Stimulated activated CD4-positive, alpha-beta T cell treated with anti-CD3 and anti-CD28 coated beads, Interleukin-2, amount 100 ng/mL, for 48 hours (primary cell): ENCODE measurements at places on chromosomes 1 and 21.
A peak's percentile ranks its signal among the peaks of the same experiment; 100 is the strongest.

DNA sequence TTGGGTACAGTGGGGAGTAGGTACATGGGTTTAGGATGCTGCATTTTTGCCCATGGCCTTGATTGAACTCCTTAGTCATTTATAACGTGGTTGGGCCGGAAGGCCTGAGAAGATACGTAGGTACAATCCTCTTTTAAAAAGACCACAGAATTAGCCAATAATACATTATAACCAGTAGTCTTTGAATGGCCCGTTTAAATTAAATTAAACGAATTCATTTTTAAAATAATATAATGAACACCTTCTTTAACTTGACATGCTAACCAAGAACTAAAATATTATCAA lies 20.1 kb upstream of the ADAR start:
- DNase-seq = no peak

DNA sequence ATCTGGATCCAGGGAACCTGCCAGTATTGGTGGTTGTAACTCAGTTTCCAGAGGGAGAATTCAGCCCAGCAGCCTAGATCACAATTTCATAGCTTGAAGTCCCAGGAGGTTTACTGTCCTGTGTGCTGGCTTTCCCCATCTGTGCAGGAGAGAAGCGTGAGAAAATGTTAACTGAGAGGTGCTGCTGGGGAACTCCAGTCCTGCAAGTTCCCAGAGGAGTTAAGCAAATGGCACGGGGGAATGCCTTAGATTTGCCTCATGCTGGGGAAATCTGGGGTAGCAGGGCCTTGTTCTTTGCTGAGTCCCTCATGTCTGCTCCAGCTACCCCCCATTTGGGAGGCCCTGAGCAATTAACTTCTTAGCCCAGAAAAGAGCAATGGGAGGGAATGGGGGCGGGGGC lies 25.1 kb upstream of the SLAMF6 start:
- no peak for DNase-seq

GRCh38 chr1:61486783-61487536 lies 238.0 kb downstream of the TM2D1 start:
- no peak for DNase-seq

DNA sequence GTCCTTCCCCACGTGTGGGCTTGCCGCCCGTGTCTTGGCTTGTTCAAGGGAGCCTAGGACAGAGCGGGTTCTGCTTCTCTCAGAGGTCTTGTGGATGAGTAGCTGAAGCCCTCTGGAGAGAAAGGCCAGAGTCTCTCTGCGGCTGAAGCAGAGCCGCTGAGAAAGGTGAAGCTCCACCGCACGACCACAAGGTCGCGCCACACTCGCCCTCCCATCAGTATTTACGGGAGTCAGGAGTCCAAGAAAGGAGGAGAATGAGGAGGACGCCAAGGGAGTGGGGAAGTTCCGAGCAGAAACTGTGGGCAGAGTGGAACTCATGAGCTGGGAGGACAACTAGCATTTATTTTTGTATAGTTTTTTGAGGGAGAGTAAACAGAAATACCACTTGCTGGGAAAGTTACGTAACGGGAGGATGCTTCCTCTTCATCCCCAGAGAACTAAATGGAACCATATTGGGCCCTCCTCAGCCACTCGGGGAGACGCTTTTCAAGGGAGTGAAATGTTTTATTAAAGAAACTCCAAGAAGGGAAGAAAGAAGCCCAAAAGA lies 51.6 kb upstream of the HAO2 start:
- no peak for DNase-seq

DNA sequence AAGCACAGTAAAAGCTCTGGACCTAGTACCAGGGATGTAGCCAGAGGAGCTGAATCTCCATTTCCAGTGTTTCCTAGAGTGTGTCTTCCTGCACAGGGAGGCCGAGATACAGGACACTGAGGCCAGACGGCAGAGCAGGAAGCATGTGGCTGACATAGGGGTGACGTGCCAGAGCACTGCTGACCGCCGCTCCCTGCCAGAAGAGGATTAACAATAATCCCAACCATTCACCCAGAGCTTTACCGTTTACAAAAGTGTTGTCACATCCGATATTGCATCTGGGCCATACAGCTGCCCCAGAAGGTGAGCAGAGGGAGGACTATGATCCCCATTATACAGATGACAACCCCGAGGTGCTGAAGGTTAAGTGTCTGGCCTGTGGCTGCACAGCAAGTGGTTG lies 5.8 kb upstream of the CLDN19 start:
- no peak for DNase-seq

DNA sequence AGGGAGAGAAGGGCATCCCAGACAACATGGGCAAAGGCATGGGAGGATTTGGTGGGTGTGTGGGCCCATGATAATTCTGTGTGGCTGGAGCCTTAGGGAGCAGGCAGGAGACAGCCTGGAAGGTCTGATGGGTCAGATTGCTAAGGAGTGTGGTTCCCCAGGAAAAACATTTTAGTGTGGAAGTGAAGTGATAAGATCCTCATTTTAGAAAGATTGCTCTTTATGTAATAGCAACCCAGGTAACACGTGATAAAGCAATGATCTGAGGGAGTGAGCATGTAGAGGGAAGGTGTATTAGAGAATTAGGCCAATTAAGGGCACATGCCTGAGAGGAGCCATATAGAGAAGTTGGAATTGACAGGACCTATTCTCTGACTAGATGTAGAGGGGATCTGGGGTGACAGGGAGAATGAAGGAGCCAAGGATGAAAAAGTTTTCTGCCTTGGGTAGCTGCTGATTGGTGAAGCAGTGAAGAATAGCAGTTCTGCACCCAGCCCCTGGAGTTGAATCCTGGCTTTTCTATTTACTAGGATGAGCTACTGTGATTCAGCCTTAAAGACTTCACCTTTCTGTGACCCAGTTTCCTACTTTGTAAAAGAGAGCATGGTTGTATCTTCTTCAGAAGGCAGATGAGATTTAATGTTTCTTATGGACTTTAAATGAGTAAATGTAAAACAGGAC lies 18.7 kb upstream of the SLAMF6 start:
- DNase-seq = no peak

DNA sequence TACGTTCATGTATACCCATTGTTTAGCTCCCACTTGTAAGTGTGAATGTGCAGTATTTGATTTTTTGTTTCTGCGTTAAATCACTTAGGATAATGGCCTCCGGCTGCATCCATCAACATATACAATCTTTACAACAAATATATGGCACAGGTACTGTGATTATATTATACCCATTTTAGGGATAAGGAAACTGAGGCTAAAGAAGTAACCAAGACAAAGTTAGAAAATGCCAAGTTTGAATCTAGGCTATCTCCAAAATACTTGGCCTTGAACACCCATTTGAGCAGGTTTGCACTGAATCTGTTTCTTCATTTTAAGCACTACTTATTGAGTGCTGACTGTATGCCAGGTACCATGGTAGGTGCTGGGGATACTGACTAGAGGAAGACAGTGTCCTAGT lies 149.6 kb downstream of the PBX1 start:
- no peak for DNase-seq

GRCh38 chr21:31234936-31235335 lies 109.1 kb downstream of the TIAM1 start:
- DNase-seq = no peak

DNA sequence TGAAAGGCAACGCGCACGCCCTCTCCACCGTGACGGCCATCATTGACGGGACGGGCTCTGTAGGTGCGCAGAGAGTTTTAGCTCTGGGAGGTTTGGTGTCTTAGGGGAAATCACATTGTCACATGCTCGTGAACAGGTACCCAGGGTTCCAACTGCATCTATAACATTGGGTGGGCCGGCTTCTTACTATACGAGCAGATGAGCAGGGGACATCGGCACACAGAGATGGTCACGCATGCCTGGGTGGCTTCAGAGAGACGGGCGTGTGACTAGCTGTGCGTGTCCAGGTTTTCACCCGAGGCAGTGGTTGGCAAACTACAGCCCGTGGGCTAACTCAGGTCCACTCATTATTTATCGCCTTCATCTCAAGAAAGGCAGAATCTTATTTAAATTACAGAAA lies 54.7 kb downstream of the SLC37A1 start:
- no peak for DNase-seq

DNA sequence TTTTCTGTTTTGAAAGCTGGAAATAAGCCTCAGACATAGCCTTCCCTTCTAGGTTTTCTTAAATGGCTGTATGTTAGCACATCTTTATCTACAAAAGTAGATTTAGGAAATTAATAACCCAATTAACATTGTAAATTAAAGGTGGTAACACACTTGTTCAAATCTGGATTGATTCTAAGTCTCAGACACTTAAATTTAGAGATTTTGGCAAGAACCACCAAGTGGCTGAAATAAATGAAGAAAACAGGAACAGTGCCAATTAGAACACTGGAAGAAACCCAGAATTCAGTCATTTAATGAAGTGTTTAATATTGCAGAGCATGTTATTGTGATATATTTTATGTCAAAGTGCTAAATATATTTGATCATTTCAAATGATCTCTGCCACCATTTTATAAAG lies 628.2 kb downstream of the USP25 start:
- no peak for DNase-seq

GRCh38 chr1:231162297-231162969 lies 575 bp downstream of the TRIM67 start:
- DNase-seq = peak; percentile 24

- DNase-seq = no peak
Measured at GRCh38 chr1:32538887-32539583, at the start of gene ZBTB8A. ZBTB8A (plus strand) TSS chr1:32539427; CDS start chr1:32592932, 53,505 bp downstream.

DNA sequence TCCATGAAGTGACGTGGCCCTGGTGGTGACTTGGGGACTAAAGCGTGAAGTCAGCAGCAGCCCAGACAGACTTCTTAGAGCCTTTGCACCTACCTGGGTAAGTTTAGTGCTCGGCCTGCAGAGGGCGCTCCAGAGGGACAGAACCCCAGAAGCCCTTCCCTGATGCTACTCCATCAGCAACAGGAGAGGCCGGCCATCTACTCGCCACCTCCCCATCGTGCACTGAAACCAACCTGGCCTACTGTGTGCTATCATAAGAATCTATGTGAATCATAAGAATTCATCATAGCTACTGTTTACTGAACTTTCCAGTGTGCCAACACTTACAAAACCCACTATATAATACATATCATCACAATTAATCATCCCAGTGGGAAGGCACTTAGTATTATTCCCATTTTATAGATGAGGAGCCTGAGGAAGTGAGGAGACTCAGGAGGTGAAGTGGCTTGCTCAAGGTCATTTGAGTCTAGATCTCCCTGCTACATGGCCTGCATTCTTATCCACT lies 7.9 kb upstream of the EDN2 start:
- DNase-seq = peak; percentile 62

DNA sequence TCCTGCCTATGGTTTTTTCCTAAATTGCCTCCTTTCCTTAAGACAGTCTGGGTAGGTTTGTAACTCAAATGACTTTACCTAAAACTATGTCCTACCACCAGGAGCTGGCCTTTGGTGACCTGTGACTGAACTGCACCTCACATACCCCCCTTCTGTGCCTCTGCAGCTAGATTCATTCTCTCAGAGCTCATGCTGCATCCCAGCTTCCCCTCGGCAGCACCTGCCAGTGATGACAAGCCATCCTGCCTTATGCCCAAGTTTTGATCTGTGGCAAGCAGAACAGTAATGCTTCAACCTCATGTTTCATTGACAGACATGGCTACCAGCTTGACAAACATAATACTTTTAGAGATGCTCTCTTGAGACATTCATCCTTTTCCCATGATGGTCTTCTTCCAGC lies 141.9 kb downstream of the TSEN15 start:
- DNase-seq = no peak

GRCh38 chr1:234276151-234276788 lies 97.0 kb upstream of the COA6 start:
- no peak for DNase-seq

- no peak for DNase-seq
Measured at GRCh38 chr1:184622136-184622823, 132.4 kb downstream of the EDEM3 start.

DNA sequence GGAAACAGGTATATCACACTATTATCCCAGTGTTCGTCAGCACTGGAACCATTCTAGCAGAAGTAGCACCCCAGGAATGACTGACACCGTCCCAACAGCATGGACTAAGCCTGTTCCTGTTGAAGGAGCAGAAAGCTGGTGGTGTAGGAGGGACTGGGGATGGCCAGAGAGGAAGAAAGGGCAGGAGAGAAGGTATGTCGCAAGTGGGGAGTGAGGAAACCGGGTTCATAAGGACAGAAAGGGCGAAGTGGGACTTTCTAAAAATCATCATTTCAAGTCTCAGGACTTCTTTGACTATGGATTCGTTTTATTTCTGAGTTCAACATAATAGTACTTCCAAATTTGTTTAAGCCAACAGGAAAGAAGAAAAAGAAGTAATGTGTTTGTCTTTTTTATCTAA lies 19.7 kb upstream of the MX1 start:
- no peak for DNase-seq

- no peak for DNase-seq
Measured at GRCh38 chr1:67142931-67143330, 8.2 kb upstream of the C1orf141 start.

- peak; percentile 48 for DNase-seq
Measured at GRCh38 chr1:67214420-67215174, 48.3 kb downstream of the IL23R start.

DNA sequence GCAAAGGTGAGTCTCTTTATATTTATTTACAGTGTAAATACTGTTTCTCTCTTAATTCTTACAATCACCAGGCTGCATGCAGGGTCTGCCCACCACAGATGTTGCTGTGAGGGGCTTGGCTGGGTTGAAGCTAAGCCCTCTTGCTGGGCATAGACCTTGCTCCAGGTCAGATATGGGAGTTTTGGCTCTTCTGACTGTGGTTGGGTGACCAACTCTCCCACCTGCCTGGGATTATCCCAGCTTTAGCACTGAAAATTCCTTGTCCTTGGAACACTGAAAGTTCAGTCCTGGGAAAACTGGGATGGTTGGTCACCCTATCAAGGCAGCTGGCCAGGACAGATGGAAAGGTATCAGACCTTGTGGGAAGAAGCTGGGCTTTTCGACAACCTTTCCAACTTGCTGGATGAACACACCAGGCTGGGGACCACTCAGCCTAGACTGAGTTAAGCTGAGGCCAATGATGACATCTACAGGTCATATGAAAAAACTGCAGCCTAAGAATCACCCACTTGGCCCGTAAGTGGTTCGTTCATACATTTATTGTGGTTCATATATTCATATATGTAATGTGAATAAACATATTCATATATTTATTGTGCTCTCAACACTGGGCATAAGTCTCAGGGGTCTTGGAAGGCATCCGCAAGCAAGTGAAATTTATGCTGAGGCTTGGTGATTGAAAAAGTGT lies 26.6 kb upstream of the HPDL start:
- peak; percentile 19 for DNase-seq

- no peak for DNase-seq
Measured at GRCh38 chr1:1183833-1184775, 10.4 kb downstream of the TTLL10 start.

- peak; percentile 23 for DNase-seq
Measured at GRCh38 chr1:234125283-234125682, 220.8 kb downstream of the SLC35F3 start.

DNA sequence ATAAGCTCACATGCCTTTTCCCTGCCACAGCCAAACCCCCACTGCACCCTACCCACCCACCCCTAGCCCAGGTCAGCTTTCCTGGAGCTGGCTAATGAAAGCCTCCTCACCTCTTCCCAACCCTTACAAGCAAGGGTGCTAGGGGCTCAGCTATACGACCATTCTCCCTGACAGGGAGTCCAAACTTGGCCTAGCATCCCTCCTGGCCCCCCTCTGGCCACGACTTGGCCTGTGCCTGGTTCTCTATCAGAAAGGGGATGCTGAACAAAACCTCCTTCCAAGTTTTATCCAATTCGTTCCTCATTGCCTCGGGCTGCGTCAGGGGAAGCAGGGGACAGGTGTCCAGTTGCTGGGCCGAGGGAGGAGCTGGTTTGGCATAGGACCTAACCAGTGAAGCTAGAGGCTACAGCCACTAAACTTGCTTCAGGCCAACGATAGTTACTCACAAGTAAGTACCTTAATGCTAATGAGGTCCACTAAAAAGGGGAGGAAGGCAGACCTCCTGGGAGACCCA lies 8.6 kb downstream of the TMEM81 start:
- DNase-seq = no peak

GRCh38 chr21:15210235-15210678 lies 145.5 kb upstream of the NRIP1 start:
- no peak for DNase-seq
